Stimulated activated CD4-positive, alpha-beta T cell treated with anti-CD3 and anti-CD28 coated beads, Interleukin-15, amount 100 ng/mL, for 48 hours (primary cell): ENCODE measurements at places on chromosomes 3 and 15.
A peak's percentile ranks its signal among the peaks of the same experiment; 100 is the strongest.

- no peak for DNase-seq
Measured at GRCh38 chr15:61828008-61828407, 232.2 kb downstream of the VPS13C start.

DNA sequence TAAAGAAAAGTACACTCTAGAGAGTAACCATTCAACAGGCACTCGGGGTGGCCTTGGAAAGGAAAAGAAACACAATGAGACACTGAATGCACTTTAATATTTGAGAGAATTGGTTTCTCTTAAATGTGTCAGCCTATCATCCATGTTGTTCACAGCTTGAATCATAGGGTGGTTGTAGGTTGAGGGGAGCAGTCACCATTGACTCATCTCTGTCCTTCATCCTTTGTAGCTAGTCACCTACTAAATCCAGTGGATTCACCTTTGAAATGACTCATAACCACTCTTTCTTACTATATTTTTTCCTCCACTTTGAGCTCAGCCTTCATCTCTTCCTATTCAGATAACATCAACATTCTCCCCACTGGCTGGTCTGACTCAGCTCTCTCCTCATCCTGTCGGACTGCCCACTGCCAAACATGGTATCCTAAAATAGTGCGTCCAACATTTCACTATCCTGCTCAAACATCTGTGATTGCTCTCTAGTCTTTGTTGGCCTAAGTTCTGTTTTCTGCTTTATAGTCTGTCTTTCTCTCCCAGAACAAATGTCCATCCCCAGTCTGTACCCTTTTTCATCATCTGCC is 182.7 kb upstream of the GADL1 start:
- DNase-seq, result peak; percentile 42

GRCh38 chr3:117964814-117965213 is 1069.8 kb downstream of the IGSF11 start:
- DNase-seq, result no peak

- no peak for DNase-seq
Measured at GRCh38 chr3:52817221-52817620, 13.3 kb downstream of the ITIH4 start.

DNA sequence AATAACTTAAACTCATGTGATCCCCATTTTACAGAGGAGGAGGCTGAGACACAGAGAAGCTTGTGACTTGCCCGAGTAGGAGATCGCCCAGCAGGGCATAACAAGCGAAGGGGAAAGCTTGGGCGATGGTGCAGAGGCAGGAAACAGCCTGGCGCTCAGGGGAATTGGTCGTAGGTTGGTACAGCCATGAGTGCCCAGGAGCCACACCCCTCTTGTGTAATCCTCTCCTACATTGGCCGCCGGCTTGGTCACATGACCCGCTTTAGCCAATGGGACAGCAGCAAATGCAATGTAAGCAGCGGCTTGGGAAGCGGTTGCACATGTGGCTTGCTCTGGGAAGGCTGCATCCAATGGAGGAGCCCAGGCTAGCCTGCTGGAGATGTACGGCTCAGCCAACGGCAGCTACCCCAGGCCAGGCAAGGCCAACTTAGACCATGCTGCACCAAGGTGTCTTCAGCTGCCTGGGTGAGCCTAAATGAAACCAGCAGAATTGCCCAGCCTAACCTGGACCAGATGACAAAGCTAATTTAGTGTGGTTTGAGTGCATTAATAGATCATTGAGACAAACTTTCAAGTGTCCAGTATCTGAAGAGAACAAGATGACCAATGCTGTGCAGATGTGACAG is 50.3 kb upstream of the SLC6A6 start:
- DNase-seq, result no peak

- DNase-seq, result no peak
Measured at GRCh38 chr3:108834551-108834950, 12.0 kb downstream of the TRAT1 start.

DNA sequence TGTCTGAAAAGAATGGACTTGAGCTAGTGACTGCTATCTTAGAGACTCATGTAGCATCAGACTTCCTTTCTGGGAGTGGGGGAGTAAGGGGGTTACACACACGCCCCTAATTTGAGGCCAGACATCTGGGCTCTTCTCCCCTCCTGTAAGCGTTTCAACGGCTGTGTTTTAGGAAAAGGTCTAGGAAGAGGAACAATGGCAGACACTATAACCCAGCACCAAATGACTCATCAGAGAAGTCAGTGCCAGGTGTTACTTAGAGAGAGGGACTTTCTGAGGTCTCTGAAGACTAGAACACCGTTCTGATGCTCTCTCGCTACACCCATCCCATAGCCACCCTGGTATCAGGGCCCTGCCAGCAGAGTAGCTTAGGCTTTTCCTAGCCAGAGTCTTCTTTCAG is 65.5 kb downstream of the SSUH2 start:
- no peak for DNase-seq

- no peak for DNase-seq
Measured at GRCh38 chr15:100346866-100347512, 5.2 kb upstream of the ADAMTS17 start.

DNA sequence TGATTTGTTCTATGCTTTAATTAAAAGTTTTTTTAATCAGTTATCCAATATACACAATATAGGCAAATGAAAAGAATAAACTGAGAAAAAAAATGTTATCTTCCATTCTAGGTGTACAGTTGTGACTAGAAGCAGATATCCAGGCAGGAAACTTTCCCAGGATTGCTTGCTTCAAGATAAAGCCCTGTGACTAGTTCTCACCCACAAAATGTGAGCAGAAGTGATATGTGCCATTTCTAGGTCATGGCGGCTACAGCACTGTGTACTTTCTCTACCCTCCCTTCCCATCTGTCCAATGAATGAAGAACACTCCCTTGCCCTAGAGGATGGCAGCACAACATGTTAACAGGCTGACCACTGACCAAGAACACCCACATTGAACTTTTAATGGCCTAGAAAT is 110.5 kb upstream of the STT3B start:
- DNase-seq, result no peak

DNA sequence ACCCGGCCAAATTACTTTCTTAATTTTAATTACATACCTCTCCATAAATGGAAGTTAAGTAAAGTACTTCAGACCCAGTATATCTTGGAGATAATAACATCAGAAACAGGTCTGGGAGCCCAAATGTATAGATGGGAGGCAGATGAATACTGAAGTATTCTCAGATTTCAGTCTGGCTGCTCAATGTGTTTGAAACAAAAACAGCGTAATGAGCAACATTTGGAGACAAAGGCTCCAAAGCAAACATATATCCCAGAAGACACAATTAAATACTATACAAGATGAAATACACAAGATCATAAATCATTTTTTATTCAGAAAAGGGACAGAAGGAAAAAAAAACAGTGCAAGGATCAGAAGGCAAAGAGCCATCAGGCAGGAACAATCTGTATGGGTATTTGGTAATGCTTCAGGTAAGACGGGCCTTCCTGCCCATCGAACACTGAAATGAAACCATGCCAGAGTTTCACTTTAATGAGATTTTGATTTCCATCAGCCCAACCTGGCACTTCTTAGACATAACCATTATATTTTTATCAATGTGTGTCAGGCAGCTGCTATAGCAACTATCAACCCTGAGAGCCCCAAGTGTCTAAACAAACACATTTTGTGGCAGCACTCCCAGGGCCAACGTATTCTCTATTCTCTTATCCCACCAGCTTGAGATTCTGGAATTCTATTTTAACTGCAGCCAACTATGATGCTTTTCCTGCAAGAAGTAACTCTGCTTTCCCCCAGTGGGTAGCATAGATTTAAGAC is 210.8 kb downstream of the STT3B start:
- no peak for DNase-seq

- DNase-seq, result no peak
Measured at GRCh38 chr15:66707310-66708082, 5.5 kb downstream of the SMAD6 start.

- no peak for DNase-seq
Measured at GRCh38 chr15:63776443-63776842, 57.3 kb downstream of the HERC1 start.

DNA sequence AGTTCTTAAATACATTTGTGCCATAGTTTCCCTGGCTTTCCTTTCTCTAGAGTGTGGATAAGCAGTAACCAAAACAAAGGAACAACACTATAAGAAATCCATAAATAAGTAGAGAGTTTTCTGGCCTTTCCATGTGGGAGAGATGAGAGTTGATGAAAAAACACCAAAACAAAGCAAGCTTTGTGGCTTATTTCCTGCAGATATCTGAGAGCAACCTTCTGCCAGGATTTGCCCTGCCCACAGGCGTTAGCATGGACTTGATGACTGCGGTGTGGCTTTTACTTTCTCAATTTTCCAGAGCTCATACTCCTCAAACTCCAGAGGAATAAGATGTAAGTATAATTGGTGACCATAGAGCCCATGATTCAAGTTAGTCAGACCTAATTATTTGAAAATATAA is 194.9 kb downstream of the RAP2B start:
- no peak for DNase-seq

DNA sequence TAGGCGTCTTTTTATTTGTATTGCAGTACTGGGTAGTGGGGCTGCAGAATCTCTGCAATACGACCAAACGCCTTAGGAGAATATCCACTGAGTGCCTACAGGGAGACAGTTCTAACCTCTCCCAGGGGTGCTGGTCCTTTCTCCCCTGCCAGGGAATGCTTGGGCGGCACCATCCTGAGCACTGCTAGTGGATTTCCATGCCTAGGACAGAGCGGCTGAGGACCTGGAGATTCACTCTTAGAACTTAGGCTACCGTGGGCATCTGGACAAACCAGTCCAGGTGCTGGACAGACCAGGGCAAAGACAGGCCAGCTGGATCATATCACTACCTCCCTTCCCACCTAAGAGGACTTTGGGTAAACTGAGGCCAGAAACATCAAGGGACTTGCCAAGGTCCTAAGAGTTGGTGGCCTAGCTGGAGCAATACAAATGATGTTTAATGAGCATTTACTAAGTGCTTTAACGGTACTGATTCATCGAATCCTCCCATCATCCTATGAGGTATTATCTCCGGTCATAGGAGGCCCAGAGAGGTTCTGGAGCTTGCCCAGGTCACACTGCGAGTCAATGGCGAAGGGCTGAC is 902 bp downstream of the TMEM44 start:
- no peak for DNase-seq

DNA sequence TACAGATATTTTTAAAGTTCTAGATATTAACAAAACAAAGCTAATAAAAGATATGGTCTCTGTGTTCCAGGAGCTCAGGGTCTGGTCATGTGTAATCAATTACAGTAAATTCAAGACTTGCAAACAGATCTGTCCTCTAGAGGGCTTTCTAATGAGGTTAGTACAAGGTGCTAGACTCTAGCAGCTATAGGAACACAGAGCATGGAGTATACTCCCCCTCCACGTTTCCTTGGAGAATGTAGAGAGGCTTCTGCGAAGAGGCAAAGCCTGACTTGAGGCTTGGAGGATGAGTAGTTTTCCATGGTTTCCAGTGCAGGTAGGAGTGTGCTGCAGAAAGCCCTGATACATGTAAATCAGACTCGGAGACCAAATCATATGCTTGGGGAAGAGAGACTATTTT is 32.7 kb upstream of the DLG1 start:
- no peak for DNase-seq

- no peak for DNase-seq
Measured at GRCh38 chr3:184825121-184825820, 13.3 kb downstream of the VPS8 start.

- DNase-seq, result no peak
Measured at GRCh38 chr3:10810376-10810775, 5.7 kb upstream of the SLC6A11 start.
